Stimulated activated CD4-positive, alpha-beta T cell treated with anti-CD3 and anti-CD28 coated beads, TNF-alpha, amount 100 ng/mL, for 24 hours (primary cell): ENCODE measurements at places on chromosomes 3 and 15.

- DNase-seq, result no peak
Measured at GRCh38 chr3:190076136-190076535, 44.6 kb downstream of the P3H2 start.

- no peak for DNase-seq
Measured at GRCh38 chr3:139679220-139679775, 1.5 kb upstream of the NMNAT3 start.

GRCh38 chr3:120280026-120280425 lies 5.0 kb downstream of the GPR156 start:
- no peak for DNase-seq

- no peak for DNase-seq
Measured at GRCh38 chr3:134810850-134811249, 15.8 kb downstream of the EPHB1 start.

DNA sequence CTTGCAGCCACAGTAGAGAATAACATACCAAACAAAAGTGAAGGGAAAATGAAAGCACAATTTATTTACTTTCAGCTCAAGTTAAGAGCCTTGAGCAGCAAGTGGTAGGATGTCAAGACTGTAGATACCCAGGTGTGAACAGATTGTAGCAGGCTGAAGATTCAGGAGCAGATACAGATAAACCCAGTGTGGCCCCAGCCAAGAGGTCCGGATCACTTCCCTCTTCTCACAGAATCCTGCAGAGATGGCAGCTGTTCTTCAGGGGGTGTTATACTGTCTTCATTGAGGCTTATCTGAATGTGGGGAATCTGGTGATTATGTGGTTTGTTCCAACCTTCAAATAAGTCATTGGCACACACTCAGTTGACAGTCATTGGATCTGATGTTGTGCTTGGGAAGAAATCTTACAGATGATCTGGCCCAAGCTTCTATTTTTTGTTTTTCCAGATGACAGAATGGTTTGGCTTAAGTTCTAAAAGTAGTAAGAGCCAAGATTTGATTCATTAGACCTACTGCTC lies 2.2 kb downstream of the STARD9 start:
- DNase-seq, result no peak

DNA sequence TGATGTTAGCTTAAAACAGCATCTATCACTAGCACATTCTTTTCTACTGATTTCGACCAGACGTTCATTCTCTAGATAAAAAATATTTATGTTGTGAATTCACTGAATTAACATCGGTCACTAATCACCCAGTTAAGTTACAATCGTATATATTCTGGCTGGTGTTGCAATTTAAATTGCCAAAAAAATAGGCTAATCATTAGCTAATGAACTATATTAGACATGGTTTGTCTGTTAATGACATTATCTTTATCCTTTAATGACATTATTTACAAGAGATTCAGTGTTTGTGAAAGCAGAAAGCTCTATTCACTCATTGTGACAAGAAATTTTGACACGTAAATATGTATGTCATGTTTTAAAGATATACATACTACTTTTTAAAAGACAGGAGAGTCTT lies 6.7 kb downstream of the GHSR start:
- no peak for DNase-seq

DNA sequence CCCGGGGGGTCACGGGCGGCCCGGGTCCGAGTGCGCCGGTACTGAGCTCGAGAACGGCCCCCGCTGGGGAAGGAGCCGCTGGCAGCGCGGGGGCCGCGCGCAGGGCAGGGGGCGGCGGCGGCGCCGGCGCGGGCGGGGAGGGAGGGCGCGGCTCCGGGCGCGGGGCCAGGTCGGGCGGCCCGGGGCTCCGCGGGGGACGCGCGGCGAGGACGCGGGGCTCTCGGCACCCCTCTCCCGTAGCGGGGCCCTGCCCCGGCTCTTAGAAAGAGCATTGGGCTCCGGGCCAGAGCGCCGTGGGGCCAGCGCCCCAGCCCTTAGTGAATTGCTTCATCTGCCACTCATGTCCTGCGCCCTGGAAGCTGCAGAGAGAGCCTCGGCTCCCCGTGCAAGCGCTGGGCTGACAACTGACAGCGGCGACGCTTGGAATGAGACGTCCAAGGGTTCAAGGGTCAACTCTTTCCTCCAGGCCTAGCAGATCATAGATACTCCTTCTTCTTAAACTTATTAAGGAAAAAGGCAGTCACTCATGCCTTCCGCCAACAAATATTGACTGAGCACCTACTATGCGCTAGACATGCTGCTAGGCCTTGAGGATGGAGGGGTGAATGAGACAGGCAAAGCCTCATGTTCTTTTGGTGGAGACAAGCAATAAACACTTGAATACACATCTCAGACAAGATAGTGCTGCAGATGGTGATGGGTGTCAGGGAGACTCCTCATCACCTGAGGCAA lies 140.8 kb downstream of the SMAD6 start:
- no peak for DNase-seq

DNA sequence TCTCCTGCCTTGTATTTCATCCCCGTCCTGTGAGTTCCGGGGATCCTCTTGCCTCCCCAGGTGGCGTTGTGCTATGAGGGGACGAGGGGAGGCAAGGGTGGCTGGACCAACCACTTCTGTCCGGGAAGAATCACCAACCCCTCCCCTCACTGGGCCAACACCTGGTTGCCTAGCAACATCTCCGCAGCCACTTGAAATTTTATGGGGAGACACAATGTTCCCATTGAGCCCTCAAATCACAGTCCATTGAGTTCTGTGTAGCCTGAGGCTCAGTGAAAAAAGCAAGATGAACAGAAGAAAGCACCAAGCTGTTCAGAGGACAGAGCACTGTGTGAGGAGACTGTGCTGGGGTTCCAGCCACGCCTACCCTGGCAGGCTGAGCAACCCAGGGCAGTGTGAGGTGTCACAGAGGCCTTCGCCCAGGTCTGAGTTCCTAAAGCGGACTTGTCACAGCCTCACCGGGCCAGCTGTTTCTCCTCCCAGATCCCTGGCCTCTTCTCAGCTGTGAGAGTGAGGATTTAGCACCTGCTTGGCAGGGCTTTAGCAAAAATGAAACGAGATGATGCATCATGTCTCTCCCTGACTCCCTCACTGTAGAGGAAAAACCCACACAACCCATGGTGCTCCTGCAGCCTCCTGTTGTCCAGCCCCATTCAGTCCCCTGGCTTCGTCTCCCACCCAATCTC lies 76.8 kb downstream of the ATP2B2 start:
- DNase-seq, result no peak

DNA sequence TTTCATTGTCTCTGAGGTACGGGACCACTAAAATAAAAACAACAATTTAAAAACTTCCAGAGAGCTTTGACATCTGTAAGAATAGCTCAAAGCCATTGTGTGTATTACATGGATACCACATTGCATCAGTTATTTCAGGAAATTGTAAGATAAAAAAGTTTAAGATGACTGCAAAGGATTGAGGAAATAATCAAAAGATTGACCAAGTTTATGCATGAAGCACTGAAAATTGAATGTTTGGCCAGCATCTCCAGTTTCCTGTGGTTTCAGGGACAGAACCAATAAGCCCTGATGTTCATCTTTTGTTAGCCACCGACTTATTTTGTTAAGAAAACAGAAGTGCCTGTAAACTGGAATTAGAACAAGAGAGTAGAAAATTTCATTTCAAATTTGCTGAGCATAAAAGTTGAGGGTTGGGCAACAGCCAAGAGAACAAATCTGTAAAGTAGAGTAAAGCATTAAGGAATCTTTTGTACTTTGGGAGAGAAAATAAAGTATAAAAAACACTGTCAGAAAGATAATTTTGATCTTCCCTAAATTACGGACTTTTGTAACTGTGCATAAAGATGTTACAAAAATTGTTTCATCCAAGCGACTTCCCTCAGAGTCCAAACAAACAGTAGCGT lies 211.5 kb upstream of the P2RY1 start:
- DNase-seq, result no peak

DNA sequence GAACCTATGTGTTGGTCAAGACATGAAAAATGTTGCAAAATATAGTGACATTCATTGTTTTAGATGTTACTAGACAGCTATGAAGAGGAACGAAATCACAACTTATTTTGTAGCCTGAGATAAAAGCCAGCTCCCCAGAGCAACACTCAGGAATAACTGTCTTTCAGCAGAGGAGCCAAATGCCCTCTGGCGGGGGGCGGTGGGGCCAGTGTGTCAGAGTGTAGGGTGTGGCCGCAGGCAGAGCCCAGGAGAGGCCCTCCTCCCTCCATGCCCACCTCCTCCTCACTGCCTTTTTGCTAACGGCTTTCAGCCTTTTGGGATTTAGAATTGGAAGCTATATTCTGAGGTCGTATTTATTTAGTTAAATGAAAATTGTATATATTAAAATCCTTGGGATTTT lies 16.9 kb downstream of the APOD start:
- DNase-seq, result no peak
